ENCODE measurements at places on chromosomes 3 and 15. TPM values are rescaled to one million over a fixed set of nuclear protein-coding genes. Genes with fewer than 3 reads are reported as not detected.

DNA sequence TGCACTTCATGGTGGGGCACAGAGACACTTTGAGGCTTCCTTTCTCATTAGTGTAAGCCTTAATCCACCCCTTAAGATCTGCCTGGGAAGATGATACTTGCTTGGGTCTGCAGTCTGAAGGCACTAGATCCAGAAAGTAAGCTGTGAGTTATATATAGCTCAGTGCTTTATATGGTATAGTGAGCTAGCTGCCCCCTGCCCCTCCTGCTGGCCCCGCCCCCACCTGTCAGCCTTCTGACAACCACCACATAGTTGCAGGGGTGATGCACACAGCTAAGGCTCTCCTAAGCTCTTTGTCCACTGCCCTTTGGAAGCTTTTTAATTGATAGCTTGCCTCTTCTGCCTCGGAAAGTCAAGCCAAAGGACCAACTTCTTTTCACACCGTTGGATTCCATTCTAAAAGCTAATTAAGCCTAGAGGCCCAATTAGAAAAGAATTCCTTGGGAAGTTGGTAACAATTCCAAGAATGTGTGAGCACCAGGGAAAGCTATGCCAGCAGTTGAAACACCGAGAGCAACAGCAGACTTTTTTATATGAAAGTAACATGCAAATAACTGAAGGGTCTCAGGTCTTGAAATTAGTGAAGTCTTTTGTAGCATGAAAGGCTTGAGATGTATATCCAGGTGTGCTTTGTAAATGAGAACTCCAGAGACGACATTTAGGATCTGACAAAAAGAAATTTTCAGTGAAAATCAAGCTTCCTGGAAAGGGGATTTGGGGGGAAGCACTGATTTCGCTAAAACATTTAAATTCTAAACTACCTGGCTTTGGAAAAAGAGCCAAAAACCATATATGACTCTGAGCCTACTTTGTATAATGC, 2.3 kb downstream of the TPM1 start:
- no peaks in the 10 kb centered on the region for H3K27me3 ChIP-seq
- peak; percentile 76 for DNase-seq
- peaks cover 3% of the 10 kb centered on the region for H3K36me3 ChIP-seq

DNA sequence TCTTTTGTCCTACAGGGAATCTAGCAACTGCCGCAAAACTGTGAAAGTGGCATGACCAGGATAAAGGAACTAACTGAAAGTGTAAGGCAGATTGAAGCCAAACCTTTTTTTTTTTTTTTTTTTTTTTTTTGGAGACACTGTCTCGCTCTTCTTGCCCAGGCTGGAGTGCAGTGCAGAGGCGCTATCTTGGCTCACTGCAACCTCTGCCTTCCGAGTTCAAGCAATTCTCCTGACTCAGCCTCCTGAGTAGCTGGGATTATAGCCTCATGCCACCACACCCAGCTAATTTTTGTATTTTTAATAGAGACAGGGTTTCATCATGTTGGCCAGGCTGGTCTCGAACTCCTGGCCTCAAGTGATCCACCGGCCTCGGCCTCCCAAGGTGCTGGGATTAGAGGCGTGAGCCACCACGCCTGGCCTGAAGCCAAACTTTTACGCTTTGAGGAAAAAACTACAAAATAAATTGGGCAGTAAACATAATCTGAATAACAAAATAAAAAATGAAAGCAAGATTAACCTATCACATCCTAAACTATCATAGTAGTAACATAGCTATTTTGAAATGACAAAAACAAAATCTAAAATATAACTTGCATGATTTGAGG, 9.7 kb downstream of the SLTM start:
- peaks cover 14% of the 10 kb centered on the region for H3K4me1 ChIP-seq
- H3K36me3 ChIP-seq = peaks cover 6% of the 10 kb centered on the region
- no peaks in the 10 kb centered on the region for H3K27me3 ChIP-seq
- DNase-seq = no peak
- no peak overlapping the region for H3K4me3 ChIP-seq
- H3K27ac ChIP-seq = no peak overlapping the region

The ACTC1 gene
- 0.33 TPM for total RNA-seq

DNA sequence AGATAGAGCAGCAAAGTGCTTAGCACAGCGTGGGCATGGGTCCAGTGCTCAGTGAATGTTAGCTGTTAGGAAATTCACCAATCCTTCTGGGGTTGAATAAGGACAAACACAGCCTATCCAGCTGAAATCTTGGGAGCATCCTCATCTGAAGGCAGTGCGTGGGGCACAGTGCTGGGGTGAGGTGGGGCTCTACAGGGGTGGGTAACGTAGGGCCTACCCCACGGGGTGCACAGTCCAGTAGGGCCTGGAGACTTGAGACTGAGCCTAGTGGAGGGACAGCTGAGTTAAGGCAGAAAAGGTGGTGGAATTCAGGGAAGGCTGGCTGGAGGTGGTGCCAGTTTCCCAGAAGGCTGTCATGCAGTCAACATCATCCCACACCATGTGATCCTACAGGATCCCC, 73.0 kb downstream of the ISG20 start:
- H3K27ac ChIP-seq = no peak overlapping the region
- H3K27me3 ChIP-seq = peaks cover 10% of the 10 kb centered on the region
- no peak overlapping the region for H3K4me3 ChIP-seq
- H3K4me1 ChIP-seq = peaks cover 9% of the 10 kb centered on the region

DNA sequence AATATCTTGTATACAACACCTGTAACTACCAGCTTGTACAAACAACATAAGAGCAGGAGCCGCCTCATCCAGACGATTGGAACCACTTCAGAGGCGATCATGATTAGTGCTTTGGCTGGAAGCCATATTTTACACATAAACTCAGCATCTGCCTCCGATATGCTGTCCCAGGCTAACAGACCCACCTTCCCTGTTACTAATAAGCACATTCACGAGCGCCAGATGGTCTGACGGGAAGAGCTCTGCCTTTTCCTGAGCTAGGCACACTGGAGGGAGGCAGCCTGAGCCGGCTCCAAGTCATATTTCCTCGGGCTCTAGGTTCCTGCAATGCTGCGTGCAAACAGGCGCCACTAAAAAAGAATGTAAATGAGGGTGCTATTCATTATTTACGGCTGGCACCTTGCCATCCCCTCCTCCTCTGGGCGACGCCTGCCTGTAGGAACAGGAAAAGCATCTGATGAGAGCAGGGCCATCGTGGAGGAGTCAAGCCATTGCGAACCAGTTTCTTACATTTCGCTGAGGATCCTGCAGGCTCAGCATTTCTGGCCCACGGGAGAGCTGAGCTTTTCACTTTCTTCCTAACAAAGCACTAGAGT, 98.2 kb downstream of the ANXA2 start:
- no peaks in the 10 kb centered on the region for H3K4me1 ChIP-seq
- H3K4me3 ChIP-seq = no peak overlapping the region
- no peaks in the 10 kb centered on the region for H3K36me3 ChIP-seq
- DNase-seq = peak; percentile 5
- no peaks in the 10 kb centered on the region for H3K27me3 ChIP-seq

The KLHL40 gene
- total RNA-seq = not detected

The SERPINI2 gene
- total RNA-seq = not detected

DNA sequence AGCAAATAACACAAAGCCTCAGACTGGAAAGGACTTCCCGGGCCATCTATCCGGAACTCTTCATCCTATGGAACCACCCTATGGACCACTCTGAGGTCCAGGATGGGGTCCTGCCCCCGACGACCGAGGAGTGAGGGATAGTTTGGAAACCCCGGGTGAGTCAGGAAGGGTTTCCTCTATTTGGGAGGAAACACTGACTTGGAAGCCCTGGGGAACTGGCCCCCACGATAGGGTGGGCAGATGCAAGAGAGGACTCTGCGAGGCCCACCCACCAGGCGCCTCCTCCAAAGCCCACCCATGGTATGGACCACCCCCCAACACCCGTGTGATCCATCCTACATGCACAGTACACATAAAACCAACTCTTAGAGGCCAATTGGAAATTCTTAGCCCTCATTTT, 69.4 kb downstream of the CPN2 start:
- H3K4me3 ChIP-seq = no peak overlapping the region
- H3K4me1 ChIP-seq = peaks cover 5% of the 10 kb centered on the region
- no peaks in the 10 kb centered on the region for H3K36me3 ChIP-seq
- H3K27me3 ChIP-seq = peaks cover 7% of the 10 kb centered on the region
- H3K27ac ChIP-seq = no peak overlapping the region

The NRG4 gene
- not detected for total RNA-seq

DNA sequence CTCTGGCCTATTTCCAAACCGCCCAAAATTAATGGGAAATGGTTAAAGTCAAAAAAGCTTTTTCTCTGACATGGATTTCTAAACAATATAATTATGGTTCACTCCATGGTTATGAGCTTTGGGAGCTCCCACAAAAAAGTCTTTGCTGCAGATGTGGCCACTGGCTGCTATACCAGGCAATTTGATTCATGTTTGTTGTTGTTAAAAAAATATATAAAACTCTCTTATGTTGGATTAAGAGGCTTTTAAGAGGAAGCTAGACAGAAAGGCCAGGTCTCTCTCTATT, 258.6 kb downstream of the TIGIT start:
- H3K36me3 ChIP-seq = no peaks in the 10 kb centered on the region
- no peaks in the 10 kb centered on the region for H3K27me3 ChIP-seq
- DNase-seq = no peak
- peaks cover 2% of the 10 kb centered on the region for H3K4me1 ChIP-seq
- no peak overlapping the region for H3K27ac ChIP-seq
- H3K4me3 ChIP-seq = no peak overlapping the region

DNA sequence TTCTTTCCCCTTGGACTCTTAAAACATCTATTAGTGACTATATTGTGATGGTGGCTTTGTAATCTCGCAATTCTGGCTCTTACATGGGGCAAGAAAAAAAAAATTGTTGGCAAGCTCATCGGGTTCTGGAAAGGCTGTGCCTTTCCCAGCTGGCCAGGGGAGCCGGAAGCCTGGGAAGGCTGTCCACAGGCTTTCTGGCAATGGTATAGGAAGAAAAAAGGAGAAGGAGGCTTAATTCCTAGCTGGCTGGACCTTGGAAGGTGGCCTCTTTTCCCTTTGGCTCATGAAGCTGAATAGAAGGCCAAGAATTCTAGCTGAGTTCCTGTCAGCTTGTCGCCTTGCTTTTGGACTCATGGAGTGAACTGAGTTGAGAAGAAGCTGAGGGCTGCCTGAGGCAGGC, 243.5 kb upstream of the SEMA6D start:
- no peaks in the 10 kb centered on the region for H3K36me3 ChIP-seq
- no peaks in the 10 kb centered on the region for H3K27me3 ChIP-seq
- no peak overlapping the region for H3K27ac ChIP-seq
- H3K4me3 ChIP-seq = no peak overlapping the region

GRCh38 chr3:30895329-30895728, 868 bp upstream of the GADL1 start:
- no peaks in the 10 kb centered on the region for H3K36me3 ChIP-seq
- H3K27me3 ChIP-seq = no peaks in the 10 kb centered on the region
- H3K27ac ChIP-seq = no peak overlapping the region
- H3K4me3 ChIP-seq = no peak overlapping the region

GRCh38 chr3:161043336-161044035, 61.7 kb downstream of the B3GALNT1 start:
- no peaks in the 10 kb centered on the region for H3K4me1 ChIP-seq
- no peak overlapping the region for H3K4me3 ChIP-seq
- no peak for DNase-seq
- no peaks in the 10 kb centered on the region for H3K27me3 ChIP-seq
- no peaks in the 10 kb centered on the region for H3K36me3 ChIP-seq
- no peak overlapping the region for H3K27ac ChIP-seq

DNA sequence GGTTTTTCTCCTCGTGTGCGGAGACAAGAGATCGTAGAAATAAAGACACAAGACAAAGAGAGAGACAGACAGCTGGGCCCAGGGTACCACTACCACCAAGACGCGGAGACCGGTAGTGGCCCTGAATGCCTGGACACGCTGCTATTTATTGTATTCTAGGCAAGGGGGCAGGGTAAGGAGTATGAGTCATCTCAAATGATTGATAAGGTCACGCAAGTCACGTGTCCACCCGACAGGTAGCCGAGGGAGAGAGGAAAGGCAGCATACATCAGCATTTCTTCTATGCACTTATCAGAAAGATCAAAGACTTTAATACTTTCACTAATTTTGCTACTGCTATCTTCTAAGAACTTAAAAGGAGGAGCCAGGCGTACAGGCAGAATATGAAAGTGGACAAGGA, 28.2 kb downstream of the MYL3 start:
- no peaks in the 10 kb centered on the region for H3K36me3 ChIP-seq
- H3K4me1 ChIP-seq = no peaks in the 10 kb centered on the region
- no peak overlapping the region for H3K4me3 ChIP-seq
- H3K27me3 ChIP-seq = no peaks in the 10 kb centered on the region
- DNase-seq = no peak

The NUP210 gene
- 0.33 TPM for total RNA-seq

GRCh38 chr3:18149386-18149785, 275.8 kb downstream of the SATB1 start:
- H3K4me1 ChIP-seq = no peaks in the 10 kb centered on the region
- no peaks in the 10 kb centered on the region for H3K27me3 ChIP-seq
- no peaks in the 10 kb centered on the region for H3K36me3 ChIP-seq

The PYGO1 gene
- total RNA-seq = 10.1 TPM
